ENCODE measurements at places on chromosomes 5 and 9. TPM values are rescaled to one million over a fixed set of nuclear protein-coding genes. Genes with fewer than 3 reads are reported as not detected.

GRCh38 chr5:129387944-129388343, 72.2 kb upstream of the ADAMTS19 start:
- DNase-seq: no peak

DNA sequence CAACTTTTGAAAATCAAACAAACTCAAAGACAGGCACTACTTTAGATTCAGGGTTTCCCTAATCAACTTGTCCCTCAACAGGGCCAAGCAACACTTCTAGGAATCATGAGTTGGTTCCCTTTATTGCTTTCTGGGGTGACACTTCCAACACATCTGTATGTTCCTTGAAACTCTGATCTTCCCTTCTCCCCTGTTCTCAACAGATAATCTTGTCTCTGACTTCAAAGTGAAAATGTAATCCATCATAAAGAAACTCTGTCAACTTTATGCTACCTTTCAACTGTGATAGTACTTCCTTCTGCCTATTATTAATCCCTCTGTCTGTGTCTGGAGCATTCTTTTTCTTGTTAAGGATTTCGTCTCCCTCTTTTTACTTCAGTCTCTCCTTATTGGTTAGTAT, 250.1 kb upstream of the MEF2C start:
- no peak for DNase-seq

ZNF366 gene
- under 0.01 TPM for total RNA-seq

DNA sequence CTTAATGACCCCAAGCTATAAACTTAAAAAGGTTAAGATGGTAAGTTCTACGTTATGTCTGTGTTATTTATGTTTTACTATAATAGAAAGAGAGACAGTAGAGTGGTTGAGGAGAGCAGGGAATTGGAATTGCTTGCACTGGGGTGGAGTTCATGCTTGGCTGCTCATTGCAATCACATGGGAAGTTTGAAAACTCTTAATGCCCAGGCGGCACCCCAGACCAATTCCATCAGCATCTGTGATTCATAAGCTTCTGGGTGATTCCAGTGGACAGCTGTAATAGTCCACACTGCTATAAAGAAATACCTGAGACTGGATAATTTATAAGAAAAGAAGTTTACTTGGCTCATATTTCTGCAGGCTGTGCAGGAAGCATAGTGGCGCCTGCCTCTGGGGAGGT, 323.9 kb upstream of the MSX2 start:
- DNase-seq: no peak

MCTP1 gene
- 20.9 TPM for total RNA-seq
